Esophagus mucosa (tissue), 1 donor: ENCODE measurements at places on chromosomes 16 and 17. TPM values are rescaled to one million over a fixed set of nuclear protein-coding genes. Genes with fewer than 3 reads are reported as not detected.

KIFC3 gene
- 20.6 TPM for total RNA-seq

PLEKHG4 gene
- total RNA-seq: 4.9 TPM

BCL7C gene
- total RNA-seq: 30.5 TPM

PLK1 gene
- total RNA-seq: 29.9 TPM

CDH11 gene
- total RNA-seq: 3.8 TPM

KRTAP4-1 gene
- total RNA-seq: not detected

SEC14L5 gene
- 1.2 TPM for total RNA-seq

HOXB13 gene
- not detected for total RNA-seq

KRT33B gene
- total RNA-seq: not detected

PRKAR1A gene
- total RNA-seq: 149 TPM

NPIPA2 gene
- total RNA-seq: 0.48 TPM

ZFPM1 gene
- total RNA-seq: 3.2 TPM

STARD3 gene
- total RNA-seq: 28.0 TPM

MYADML2 gene
- total RNA-seq: not detected

CTCF gene
- 28.3 TPM for total RNA-seq

TP53TG3D gene
- 0.48 TPM for total RNA-seq

PTGES3L gene
- 0.28 TPM for total RNA-seq

KRTAP4-6 gene
- not detected for total RNA-seq
